ENCODE measurements at places on chromosomes 3 and 15. TPM values are rescaled to one million over a fixed set of nuclear protein-coding genes. Genes with fewer than 3 reads are reported as not detected.

Gene LRRK1
- total RNA-seq = 73.5 TPM

Gene LIPH
- 0.96 TPM for total RNA-seq

Gene SAMMSON
- 1.5 TPM for total RNA-seq

Gene TRAT1
- total RNA-seq = not detected

Gene TRH
- 1.1 TPM for total RNA-seq

Gene TM4SF4
- total RNA-seq = not detected

Gene SPRED1
- 50.8 TPM for total RNA-seq

Gene SEMA5B
- total RNA-seq = 17.0 TPM

Gene AMT
- 8.5 TPM for total RNA-seq

Gene C3orf18
- total RNA-seq = 42.5 TPM

Gene AMIGO3
- total RNA-seq = not detected

Gene LMAN1L
- total RNA-seq = 5.2 TPM

Gene IGSF11
- 69.2 TPM for total RNA-seq

Gene ECE2
- 14.6 TPM for total RNA-seq

Gene GMNC
- 0.55 TPM for total RNA-seq

Gene CXCR6
- not detected for total RNA-seq

Gene CCR3
- not detected for total RNA-seq

Gene ATOSA
- 60.6 TPM for total RNA-seq

Gene TBCCD1
- total RNA-seq = 12.0 TPM

Gene GALNT15
- 102 TPM for total RNA-seq

Gene IREB2
- 76.1 TPM for total RNA-seq

Gene CHRM5
- 1.3 TPM for total RNA-seq

Gene RARRES1
- 0.93 TPM for total RNA-seq

Gene NIT2
- 31.1 TPM for total RNA-seq

Gene TWF2
- 51.0 TPM for total RNA-seq

Gene LRRN1
- total RNA-seq = 31.8 TPM

Gene CCDC39
- total RNA-seq = 2.9 TPM

Gene SLCO2A1
- 8.1 TPM for total RNA-seq

Gene CD200R1L
- not detected for total RNA-seq

Gene ZNF385D
- total RNA-seq = 31.5 TPM

Gene NLGN1
- 49.8 TPM for total RNA-seq

Gene CD80
- total RNA-seq = not detected
